Central memory CD8-positive, alpha-beta T cell (primary cell): ENCODE measurements at places on chromosomes 1 and 21.

DNA sequence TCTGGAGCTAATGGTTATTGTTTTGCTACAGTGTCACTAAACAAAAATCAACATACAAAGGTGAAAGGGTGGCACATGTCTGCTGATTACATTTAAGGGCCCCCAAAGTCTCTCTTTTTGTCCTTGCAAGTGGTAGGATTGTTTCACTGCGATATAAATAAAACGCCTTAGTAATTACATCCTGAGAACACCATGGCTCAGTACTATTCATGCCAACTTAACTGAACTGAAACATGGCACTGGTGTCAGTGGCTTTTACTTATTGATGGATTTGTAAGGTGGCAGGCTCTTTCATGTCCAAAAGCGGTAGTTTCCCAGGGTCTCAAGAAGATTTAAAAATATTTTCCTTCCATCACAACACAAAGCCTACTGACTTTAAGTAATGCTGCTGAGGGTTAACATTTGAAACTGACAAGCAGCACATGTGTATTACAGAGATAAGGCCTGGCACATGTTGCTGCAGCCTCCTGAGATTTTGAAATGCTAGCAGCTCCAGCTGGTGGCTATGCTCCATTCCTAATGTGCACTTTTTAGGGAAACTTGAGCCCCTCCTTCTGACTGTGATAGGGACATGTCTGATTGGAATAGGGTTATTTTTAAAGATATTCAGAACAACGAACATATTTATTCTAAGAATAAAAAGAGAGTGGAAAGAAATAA, 86.8 kb downstream of the ATP1B1 start:
- no peak overlapping the region for H3K4me3 ChIP-seq
- no peaks in the 10 kb centered on the region for H3K4me1 ChIP-seq
- no peak overlapping the region for H3K27ac ChIP-seq
- no peaks in the 10 kb centered on the region for H3K27me3 ChIP-seq
- DNase-seq, result no peak
- no peaks in the 10 kb centered on the region for H3K36me3 ChIP-seq

GRCh38 chr1:184698016-184698415, 56.6 kb downstream of the EDEM3 start:
- H3K27me3 ChIP-seq, result no peaks in the 10 kb centered on the region
- H3K27ac ChIP-seq, result no peak overlapping the region
- no peak for DNase-seq
- no peak overlapping the region for H3K4me3 ChIP-seq
- peaks cover 11% of the 10 kb centered on the region for H3K4me1 ChIP-seq
- peaks cover 46% of the 10 kb centered on the region for H3K36me3 ChIP-seq

DNA sequence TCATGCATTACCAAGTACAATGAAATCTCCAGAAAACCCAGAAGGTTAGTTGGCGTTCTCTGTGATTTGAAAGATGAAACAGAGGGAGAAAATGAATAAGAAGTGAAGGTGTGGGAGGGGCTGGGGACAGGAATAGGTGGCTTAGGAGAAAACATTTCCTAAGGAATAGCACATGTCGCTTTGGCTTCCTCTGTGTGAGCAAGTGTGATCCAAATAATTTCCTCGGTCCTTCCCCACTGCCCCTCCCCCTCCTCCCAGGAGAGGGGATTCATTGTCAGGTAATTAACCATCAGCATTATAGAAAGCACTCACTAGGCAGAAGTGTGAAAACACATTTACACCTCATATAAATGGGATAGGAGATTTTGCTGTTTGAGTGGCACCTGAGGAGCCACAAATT, 105.5 kb downstream of the NUF2 start:
- H3K4me3 ChIP-seq, result no peak overlapping the region
- H3K27me3 ChIP-seq, result no peaks in the 10 kb centered on the region
- H3K27ac ChIP-seq, result no peak overlapping the region
- DNase-seq, result no peak

- H3K4me1 ChIP-seq, result peaks cover 45% of the 10 kb centered on the region
- H3K27ac ChIP-seq, result peak overlapping the region; percentile 17
- H3K36me3 ChIP-seq, result peaks cover 22% of the 10 kb centered on the region
- H3K27me3 ChIP-seq, result no peaks in the 10 kb centered on the region
Observed at GRCh38 chr1:246583056-246583440, 16.8 kb downstream of the CNST start.

DNA sequence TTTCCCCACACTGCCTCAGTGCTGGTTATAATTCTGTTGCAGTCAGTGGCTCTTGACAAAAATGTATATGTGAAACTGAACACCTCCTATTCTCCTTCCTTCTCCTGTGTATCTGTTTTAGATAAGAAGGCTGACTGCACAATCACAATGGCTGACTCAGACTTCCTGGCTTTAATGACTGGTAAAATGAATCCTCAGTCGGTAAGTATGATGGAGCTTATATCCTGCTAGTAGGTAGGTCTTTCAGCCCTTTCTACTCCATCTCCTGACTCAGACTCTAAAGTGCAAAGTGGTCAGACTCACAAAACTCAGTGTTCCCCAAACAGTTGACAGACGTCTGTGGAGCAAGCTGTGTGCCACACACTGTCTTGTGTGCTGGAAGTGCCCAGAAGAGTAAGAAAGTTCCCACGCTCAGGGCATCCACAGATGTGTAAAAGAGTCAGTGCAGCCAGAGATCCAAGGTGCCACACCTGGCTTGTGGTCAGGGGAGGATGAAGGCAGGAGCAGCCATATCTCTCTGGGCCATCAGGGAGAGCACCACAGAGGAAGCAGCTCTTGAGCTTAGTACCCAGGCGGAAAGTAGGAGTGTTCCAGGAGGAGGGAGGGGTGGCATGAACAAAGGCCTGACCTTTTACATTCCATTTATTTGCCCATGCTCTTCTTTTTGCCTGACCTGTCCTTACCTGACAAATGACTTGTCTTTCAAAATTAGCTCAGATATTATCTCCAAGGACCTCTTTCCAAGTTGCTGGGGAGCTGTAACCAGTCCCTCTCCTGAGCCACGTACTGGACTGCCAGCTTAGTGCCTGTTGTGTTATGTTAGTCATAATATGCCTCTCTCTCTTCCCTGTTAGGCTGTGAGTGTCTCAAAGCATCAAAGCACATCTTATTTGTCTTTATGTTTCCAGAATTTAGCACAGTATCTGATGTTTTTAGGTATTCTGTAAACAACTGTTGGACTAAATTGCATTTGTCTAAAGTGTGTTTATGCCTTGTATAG, 14.0 kb upstream of the PODN start:
- peak overlapping the region; percentile 29 for H3K27ac ChIP-seq
- H3K36me3 ChIP-seq, result peaks cover 28% of the 10 kb centered on the region
- H3K4me1 ChIP-seq, result peaks cover 4% of the 10 kb centered on the region
- no peaks in the 10 kb centered on the region for H3K27me3 ChIP-seq

DNA sequence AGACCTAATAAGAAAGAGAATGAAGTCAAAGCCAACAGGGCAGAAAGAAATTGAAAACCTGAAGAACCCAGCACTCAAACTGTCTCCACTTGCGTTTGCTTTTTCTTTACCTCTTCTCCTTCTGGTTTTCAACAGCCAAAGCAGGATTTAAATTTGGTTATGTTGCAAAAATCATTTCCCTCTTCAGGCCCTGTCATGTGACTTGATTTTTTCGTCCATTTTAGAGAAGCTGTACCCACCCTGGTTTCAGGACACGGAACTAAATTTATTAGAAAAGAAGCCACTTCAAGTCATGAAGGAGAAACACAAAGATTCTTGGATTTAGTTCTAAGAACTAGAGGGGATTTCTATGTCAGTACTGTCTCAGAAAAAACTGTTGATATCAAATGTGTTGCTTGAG, 1.0 kb upstream of the SYNJ1 start:
- H3K36me3 ChIP-seq, result peaks cover 21% of the 10 kb centered on the region
- H3K27ac ChIP-seq, result peak overlapping the region; percentile 85
- H3K4me3 ChIP-seq, result peak overlapping the region; percentile 99
- H3K27me3 ChIP-seq, result no peaks in the 10 kb centered on the region
- H3K4me1 ChIP-seq, result peaks cover 27% of the 10 kb centered on the region

- no peak overlapping the region for H3K4me3 ChIP-seq
- H3K36me3 ChIP-seq, result no peaks in the 10 kb centered on the region
- no peaks in the 10 kb centered on the region for H3K27me3 ChIP-seq
Observed at GRCh38 chr1:8679929-8680663, 137.3 kb downstream of the RERE start.

- no peak overlapping the region for H3K27ac ChIP-seq
- H3K27me3 ChIP-seq, result peaks cover 16% of the 10 kb centered on the region
- DNase-seq, result no peak
- no peaks in the 10 kb centered on the region for H3K4me1 ChIP-seq
- no peaks in the 10 kb centered on the region for H3K36me3 ChIP-seq
Observed at GRCh38 chr1:14568716-14569355, 29.6 kb upstream of the KAZN start.

DNA sequence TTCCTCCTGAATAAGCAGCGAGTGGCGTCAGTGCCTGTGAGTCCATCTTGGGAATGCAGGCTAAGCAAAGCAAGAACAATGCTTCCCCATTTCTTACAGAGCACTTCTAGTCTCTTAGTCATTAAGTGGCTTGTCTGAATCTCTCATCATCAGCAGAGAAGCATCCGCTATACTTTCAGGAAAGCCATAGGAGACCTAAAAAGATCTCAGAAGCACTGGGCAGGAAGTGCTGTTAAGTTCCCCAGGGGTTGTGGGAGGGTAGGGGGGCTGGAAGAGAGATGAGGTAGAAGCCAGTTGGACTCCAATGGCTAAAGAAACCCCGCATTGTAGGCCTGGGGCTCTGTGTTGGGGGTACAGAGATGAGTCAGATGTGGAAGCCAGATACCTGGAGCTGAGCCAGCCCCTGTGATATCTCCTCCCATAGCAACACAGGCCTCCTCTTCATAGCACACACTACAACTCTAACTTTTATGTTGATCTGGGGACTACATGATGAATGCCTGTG, 44.9 kb downstream of the SYT6 start:
- H3K27ac ChIP-seq, result no peak overlapping the region
- no peak for DNase-seq
- H3K4me3 ChIP-seq, result no peak overlapping the region
- H3K36me3 ChIP-seq, result no peaks in the 10 kb centered on the region
- H3K27me3 ChIP-seq, result no peaks in the 10 kb centered on the region

- no peak for DNase-seq
- H3K27ac ChIP-seq, result no peak overlapping the region
- H3K36me3 ChIP-seq, result peaks cover 2% of the 10 kb centered on the region
Observed at GRCh38 chr1:69913977-69914376, 291.4 kb downstream of the LRRC40 start.

DNA sequence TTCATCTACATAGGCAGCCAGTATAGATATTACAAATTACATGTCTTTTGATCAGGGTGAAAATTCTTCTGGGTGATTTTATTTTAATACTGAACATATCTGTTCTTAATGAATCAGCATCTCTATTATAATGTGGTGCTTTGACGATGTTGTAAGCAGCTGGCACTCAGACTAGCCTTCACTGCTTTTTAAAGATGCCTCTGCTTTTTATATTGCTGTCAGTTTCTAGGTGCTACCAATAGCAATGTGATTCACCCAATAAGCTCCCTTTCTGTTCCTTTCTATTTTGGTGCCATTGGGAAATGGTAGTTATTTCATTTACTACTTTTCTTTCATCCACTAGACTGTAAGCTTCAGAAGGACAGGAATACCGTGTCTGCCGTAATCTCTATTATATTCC, 11.1 kb upstream of the ANGPTL1 start:
- H3K4me1 ChIP-seq, result no peaks in the 10 kb centered on the region
- no peaks in the 10 kb centered on the region for H3K27me3 ChIP-seq
- H3K27ac ChIP-seq, result no peak overlapping the region
- no peak overlapping the region for H3K4me3 ChIP-seq
